ENCODE measurements at places on chromosomes 2 and 18.
A peak's percentile ranks its signal among the peaks of the same experiment; 100 is the strongest.

GRCh38 chr2:10717628-10718027 is 3.8 kb upstream of the ATP6V1C2 start:
- DNase-seq = no peak

DNA sequence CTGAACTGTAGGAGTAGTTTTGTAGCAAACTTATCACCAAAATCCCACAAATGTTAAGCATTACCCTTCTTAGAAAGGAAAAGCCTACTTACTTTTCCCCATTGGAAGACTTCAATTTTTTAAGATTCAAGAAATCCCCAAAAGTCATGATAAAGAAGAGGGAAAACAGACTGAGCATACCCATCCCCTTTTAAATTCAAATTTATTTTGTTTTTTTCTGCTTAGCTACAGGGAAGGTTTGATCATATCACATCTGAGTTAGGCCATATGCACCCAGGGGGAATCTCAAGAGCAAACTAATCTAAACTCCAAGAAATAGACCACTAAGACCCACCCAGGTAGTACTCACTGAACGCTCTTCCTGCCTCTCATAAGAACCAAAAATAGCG is 174.6 kb downstream of the TGIF1 start:
- no peak for DNase-seq

DNA sequence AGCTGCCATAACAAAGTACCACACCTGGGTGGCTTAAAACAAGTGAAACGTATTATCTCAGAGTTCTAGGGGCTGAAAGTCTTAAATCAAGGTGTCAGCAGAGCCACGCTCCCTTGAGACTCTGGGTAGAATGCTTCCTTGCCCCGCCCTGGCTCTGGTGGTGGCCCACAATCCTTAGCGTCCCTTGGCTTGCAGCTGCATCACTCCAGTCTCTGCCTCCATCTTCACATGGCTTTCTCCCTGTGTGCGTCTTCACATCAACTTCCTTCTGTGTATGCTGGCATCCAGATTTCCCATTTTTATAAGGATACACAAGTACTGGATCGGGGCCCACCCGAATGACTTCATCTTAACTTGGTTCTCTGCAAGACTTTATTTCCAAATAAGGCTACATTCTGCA is 62.5 kb downstream of the MRO start:
- DNase-seq = no peak

DNA sequence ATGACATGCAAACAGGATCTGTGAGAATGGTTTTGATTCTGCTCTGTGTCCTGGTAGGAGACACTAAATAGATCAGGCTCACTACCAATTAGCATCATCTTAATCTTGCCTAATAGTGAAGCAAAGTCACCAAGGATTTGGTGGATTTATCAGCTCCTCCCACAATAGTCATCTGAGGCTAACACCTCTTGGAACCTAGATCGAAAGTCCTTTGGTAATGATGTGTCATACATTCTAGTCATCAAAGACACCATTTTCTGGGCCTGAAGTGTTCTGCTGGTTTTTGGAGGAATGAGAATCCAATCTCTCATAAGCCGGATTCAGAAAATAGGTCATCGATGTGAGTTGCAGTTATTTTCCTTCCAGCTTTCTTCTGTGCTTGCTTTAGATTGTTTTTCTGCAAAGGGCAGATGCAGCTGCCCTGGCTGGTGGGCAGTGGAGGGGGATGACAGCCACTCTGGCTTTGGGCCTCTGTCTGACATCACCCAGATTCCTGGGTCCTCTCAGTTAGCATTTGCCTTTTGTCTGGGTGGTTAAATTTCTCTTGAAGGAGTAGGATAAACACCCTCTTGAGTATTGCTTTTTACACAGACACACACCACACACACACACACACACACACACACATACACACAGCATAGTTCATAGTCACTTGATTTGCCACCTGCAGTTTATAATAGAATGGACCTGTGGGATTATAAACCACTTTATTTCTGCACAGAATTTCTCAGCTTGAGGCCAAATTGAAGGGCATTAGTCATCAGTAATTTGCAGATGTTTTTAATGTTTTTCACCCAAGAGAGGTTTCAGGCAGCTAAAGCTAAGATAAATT is at the start of gene MYO3B:
Gene MYO3B (plus strand): TSS at position 198 of the 832 bp plus-strand sequence. CDS start 141 bp downstream, at position 339.
- DNase-seq = no peak

GRCh38 chr18:57621246-57621604 is 411 bp downstream of the NARS1 start:
- no peak for DNase-seq

- DNase-seq = no peak
Observed at GRCh38 chr18:9182852-9183399, 46.3 kb downstream of the ANKRD12 start.

DNA sequence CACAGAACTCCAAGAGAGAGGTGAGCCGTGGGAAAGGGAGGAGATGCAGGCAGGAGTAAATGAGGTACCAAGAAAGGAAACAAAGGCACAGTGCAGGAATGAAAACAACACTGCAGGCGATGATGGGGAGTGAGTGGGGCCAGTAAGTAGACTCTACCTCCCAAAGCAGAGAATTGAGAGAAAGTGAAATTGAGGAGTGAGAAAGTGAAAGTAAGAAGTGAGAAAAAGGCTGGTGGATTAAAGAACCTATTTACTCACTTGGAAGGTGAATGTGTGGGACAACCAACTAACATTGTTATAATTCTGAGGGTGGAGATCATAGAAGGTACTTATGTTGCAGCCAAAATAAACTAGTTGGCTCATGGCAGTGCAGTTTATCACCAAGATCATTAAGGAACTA is 193.1 kb upstream of the TMEM200C start:
- DNase-seq = no peak

GRCh38 chr18:22563164-22563583 is 145.5 kb upstream of the CTAGE1 start:
- DNase-seq = peak; percentile 27

GRCh38 chr2:231386446-231386845 is 9.1 kb upstream of the B3GNT7 start:
- no peak for DNase-seq

- no peak for DNase-seq
Observed at GRCh38 chr2:223841436-223842190, 4.2 kb upstream of the AP1S3 start.

- no peak for DNase-seq
Observed at GRCh38 chr2:230872968-230873660, 8.4 kb downstream of the ITM2C start.

DNA sequence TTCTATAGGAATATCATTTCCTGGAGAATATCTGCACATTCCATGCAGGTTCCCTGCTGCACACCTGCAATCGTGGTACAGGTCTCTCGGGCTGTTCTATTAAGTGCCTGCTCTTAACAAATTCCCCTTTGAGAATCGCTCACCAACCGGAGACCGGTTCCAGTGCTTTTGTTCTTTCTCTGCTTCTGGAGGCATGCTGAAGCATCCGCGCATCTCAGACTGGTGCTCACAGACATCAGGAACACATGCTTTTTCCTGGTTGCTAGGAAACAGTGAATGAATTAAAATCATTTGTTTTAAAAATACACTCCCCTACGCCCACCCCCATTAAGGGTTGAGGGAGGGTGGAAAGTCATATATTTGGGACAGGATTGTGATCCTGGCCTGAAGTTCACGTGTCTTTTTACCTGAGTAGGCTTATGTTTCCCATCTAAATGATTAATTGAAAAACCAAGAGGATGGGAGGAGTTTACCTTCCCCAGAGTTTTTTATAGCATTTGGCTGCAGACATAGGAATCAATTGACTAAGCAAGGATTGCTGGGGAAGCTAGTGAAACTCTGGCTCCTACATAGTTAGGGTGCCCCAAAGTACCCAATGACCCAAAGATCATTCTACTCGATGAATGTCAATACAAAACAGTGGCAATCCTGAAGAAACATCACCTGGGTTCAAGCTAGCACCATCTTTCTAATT is at the start of gene C2orf80:
Gene C2orf80 (minus strand): TSS at position 221 of the 694 bp plus-strand sequence. CDS start 3,044 bp downstream, outside the sequence.
- DNase-seq = no peak

DNA sequence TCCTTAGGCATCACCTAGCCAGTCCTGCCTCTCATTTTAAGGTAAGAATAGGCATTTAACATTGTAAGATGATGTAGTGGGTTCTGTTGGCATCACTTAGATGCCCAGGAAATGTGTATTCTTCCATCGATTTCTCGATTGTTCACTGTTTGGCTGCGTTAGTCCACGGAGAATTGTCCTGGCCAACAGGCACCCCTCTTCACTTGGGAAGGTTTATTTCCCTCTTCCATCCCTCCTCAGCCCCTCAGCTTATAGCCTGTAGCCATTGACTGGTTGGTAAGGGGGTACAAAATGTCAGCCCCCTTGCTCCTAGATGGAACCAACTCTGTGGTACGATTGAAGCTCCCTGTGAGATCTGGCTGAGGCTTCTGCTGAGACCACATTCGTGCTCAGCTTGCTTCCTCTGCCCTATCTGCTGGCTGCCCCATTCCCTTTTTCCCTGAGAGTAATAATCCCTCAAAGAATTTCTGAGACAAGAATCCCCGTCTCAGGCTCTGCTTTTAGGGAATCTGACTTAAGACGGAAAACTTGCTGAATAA is 43.4 kb downstream of the PLEKHA3 start:
- DNase-seq = peak; percentile 8

DNA sequence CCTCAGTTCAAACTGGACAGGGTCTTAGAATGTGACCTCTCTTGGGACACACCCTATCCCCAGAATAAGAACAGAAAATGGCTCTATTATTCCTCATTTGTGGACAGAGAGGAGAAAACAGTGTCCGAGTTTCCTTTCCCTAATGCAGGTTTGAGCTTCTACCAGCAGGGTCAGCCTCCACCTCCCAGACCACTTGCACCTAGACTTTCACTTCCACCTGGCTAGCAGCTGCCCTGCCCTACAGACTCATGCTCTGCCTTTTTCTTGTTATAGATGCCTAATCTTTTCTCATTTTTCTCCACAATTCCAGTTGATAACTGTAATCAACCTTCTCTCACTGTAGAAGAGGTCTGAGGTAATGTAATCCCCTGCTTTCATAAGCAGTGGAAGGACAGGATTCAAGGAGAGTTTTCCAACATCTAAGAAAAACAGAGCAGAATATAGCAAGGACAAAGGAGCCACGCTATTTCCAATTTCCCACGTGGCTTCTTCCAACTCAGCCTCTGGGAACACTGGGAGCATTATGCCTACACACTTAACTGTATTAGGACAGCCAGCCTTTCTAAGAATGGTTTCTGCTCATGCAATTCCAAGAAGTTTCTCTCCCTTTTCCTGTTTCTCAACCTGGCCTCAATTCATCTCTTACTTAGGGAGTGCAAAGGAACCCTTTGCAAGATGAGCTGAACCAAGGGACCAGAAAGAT is 239.8 kb downstream of the BCL11A start:
- DNase-seq = no peak

GRCh38 chr2:235709969-235710879 is 216.4 kb downstream of the AGAP1 start:
- DNase-seq = no peak

DNA sequence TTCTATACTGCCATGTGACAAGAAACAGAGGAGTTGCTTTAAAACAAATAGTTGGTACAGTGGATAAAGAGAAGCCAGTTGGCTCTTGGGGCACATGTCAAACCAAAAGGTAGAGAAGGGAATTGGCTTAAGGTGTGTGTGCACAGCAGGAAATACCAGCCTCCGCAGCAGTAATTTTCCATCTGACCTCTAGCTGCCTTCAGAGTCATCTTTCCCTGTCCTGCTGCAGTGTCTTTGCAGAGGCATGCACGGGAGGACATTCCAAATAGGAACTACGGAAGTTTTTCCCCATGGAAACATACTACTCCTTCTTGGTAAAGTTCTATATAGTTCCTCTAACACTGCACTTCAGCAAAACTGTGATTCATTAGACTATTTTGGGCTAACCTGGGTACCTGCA is 99.5 kb downstream of the RAB3GAP1 start:
- no peak for DNase-seq

- no peak for DNase-seq
Observed at GRCh38 chr18:47748093-47748796, 182.2 kb downstream of the SMAD2 start.

- DNase-seq = no peak
Observed at GRCh38 chr2:147698166-147698565, 146.7 kb upstream of the ACVR2A start.

DNA sequence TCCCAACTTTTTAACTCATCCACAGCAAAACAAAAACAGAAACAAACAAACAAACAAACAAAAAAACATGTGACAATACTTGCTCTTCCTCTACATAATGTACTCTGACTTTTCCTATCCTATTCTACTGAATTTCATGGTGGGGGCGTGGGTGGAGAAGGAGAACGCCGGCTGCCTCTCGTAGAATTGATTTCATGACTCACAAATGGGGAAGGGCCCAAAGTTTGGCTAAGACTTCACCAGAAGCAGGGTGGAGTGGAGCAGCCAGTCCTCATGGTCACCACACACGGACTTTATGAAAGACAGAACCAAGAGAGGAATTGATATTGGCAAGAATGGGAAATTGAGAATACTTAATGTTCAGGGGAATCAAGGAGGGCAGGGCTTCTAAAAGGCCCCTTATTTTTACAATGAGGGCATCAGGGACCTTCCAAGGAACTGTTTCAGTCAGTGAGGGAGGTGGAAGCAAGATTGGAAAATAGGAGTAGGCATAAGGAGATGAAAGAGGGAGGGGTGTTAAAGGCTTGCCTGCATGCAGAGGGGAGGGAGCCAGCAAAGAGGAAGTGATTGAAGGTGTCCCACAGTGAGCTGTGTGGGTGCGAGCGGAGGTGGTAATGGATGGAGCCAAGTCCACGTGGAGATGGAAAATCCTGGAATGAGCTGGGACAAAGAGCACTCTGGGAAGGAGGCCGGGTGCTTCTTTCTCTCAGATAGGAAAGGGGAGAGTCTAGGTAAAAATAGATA is 27.9 kb downstream of the MARCHF4 start:
- DNase-seq = no peak

GRCh38 chr2:71156573-71156972 is 26.1 kb downstream of the MPHOSPH10 start:
- peak; percentile 60 for DNase-seq

- DNase-seq = peak; percentile 7
Observed at GRCh38 chr2:88097192-88097591, 29.6 kb downstream of the SMYD1 start.

DNA sequence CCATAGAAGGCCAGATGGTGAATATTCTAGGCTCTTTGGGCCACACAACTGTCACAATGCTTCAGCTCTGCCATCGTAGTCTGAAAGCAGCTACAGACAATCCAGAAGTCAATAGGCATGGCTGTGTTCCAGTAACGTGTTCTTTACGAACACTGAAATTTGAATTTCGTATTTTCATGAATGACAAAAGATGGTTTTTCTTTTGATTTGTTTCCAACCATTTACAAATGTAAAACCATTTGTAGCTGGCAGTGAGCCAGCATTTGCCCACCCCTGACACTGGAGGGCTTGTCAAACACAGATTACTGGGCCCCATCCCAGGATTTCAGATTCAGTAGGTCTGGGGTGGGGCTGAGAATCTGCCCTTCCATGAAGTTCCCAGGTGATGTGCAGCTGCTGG is 83.0 kb upstream of the ATG16L1 start:
- no peak for DNase-seq

GRCh38 chr2:5365871-5366461 is 326.2 kb upstream of the SOX11 start:
- DNase-seq = peak; percentile 85

DNA sequence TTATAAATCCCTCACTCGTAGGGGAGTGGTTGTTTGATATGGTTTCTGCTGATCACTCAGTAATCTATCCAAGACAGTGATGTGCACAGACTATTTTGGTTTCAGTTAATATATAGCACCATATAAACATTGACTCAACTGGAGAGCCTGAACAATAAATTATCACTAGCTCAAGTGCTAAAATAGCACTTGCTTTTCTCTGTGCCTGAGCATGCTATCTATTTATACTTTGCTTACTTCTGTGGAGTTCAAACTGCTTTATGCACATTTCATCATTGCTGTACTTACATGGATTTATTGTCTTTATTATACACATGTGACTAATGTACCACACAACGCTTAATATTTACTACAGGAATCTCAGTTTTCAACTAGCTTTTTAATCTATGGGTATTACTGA is 133.6 kb downstream of the BCL2 start:
- DNase-seq = no peak

- DNase-seq = peak; percentile 94
Observed at GRCh38 chr2:88765154-88765888, 73.8 kb downstream of the RPIA start.

All from ELF-1 (cell line).